ENCODE measurements at places on chromosomes 2 and 18.

DNA sequence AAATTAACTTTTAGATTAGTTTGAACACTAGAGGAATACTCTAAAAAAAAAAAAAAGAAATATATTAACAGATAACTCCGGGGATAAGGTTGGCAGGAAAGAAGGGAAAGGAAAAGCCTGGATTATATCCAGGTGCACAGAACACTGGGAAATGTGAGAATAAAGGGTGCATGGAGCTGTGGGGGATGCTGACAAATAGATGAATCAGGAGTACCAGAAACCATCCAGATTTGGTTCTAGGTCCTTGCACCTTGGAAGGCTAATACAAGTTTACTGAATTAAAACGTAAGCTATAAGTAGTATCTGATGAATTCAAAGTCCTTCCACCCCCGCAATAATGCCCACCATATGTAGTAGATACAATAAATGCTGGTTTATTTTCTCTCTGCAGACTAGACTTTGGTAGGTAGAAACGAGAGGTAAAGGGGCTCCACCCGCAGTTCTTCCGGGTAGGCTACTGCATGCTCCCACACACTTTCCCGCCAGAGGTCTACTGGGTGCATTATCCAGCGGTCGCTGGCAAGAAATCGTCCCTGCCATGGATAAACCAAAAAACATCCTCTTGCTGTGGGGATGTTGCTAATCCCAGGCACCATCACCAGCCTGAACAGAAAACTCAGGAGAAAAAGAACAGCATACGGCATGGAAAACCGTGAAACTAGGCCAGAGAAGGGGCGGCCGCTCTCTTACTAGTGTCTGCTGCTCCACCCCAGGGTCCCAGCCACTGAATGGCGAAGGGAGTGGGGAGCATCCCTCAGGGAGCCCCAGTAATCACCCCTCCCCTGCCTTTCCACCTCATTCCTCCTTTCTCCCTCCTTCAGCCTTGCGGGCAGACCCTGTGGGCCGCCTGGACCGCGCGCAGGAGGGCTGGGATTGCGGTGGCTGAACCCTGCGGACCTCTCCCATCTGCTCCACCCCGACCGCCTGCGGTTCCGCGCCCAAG is 1.5 kb downstream of the CNRIP1 start:
- DNase-seq = no peak

- DNase-seq = no peak
Measured at GRCh38 chr2:64945973-64946768, 43.0 kb upstream of the SLC1A4 start.

DNA sequence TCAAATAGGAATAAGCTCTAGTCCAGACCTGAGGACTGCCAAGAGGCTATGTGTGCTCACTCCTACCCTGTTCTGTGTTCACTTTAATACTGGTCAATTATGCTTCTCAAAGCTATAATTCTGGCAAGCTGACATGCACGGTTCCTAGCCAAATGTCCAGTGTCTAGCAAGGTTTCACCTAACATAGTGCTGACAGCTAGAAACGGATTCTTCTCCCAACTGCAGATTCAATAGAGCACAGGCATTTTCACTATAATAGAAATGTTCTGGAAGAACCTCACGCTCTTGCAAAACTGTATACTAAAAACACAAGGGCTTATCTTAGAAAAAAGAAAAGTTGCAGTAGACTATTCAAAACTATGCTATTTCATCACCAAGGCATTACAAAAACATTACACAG is 45.1 kb downstream of the HDAC4 start:
- no peak for DNase-seq

- no peak for DNase-seq
Measured at GRCh38 chr2:171185165-171185818, 24.6 kb upstream of the TLK1 start.

- DNase-seq = no peak
Measured at GRCh38 chr2:73963385-73964120, 21.2 kb upstream of the TET3 start.

DNA sequence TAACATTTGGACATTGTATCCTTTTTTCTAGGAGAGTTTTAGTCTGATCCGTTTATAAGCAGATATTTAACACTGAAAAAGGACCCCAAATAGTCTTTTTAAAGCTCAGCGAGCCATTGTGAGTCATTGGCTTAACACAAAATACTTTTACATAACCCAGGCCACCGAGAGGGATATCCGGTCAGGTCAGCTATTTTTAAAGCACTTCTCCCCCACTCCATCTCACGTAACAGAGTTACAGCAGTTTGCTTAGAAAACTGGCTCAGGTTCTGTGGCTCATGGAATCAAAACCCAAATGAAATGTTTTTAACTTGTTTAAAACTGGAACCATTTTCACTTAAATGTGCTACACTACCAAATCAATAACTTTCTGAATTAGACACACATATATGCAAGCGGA is 23.9 kb downstream of the COL4A3 start:
- DNase-seq = no peak

DNA sequence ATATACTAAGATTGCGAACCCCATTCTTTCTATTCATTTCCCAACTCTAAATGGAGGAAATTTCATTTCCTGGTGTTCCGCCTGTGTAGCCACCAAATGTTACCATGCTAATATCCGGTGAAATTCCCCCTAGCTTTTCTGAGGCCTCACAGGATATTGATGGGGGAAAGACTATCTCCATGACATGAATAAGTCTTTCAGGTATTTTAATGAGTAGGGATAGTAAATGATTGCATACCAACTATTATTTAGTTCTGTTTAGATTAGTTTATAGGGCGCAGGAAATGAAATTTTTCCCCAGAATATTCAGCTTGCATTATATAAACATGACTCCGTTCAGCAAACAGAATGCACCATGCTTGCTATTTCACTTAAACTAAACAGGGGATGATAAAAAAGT is 55.4 kb downstream of the COL5A2 start:
- DNase-seq = no peak

- DNase-seq = no peak
Measured at GRCh38 chr2:227163998-227164762, at the start of the genes COL4A3 and COL4A4. Gene COL4A3, plus strand, starts transcription at chr2:227164624. Its CDS starts 103 bp downstream, at chr2:227164727. Gene COL4A4, minus strand, starts transcription at chr2:227164205. Its CDS starts 16,722 bp downstream, at chr2:227147483.

All from NCI-H1694 (cell line).